ENCODE measurements at places on chromosomes 1 and 21.
A peak's percentile ranks its signal among the peaks of the same experiment; 100 is the strongest.

DNA sequence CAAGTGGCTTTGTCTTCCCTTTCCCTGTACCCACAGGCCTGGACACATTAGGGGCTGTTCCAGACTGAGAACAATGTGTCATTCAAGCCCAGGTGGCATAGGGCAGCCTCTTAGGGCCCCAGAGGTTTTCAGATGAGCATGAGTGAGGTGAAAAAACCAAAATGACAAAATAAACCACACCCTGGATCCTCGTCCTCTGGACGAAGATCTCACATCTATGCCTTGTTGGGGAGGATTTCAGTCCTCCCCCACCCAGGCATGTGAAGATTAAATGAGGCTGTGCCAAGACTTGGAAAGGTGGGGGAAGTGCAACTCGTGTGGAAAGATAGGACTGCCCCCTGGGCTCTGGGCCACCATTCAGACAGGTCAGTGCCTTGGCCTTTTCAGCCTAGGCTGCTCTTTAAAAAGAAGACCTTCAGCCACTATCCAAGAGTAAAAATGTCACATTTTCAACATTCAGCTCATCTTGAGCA is 32.8 kb upstream of the IL19 start:
- DNase-seq, result no peak

DNA sequence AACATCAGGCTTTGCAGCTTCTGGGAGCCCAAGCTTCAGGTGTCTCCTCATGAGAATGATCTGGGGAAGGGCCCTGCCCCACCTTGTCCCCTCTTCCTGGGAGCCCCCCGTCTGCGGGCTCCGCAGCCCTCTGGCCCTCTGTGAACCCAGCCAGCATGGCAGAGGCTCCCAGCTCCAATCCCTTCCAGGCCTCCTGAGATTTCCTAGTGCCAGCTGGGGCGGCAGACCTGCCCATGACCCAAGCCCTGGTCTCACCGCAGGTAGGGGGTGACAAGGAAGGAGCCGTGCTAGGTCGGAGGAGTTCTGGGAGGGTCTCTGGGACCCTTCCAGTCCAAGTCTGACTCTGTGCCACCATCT is 7.7 kb downstream of the PLEKHG5 start:
- no peak for DNase-seq

GRCh38 chr1:223515926-223516325 is 122.7 kb downstream of the CCDC185 start:
- no peak for DNase-seq

- DNase-seq, result no peak
These were observed 45.7 kb downstream of the ELK4 start for GRCh38 chr1:205585835-205586785.

GRCh38 chr1:180168786-180169639 is 14.3 kb downstream of the QSOX1 start:
- peak; percentile 88 for DNase-seq

GRCh38 chr1:63758791-63759190 is 15.0 kb upstream of the ROR1 start:
- no peak for DNase-seq

DNA sequence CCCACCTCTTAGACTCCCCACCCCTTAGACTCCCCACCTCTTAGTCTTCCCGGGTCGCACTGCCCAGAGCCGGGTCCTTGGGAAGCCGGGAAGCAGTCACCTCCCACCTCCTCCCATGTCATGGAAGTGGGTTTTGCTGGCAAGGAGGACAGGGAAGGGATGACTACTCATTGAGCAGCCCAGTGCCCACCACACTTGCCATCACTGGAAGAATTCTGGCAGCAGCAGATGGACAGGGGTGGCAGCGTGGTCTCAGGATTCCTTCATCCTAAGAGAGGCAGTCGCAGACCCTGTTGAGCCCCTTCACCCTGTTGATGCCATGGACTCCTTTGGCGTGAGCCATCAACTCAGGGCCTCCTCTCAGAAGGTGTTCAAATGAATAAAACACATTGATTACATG is 140.8 kb downstream of the PGBD5 start:
- DNase-seq, result no peak

DNA sequence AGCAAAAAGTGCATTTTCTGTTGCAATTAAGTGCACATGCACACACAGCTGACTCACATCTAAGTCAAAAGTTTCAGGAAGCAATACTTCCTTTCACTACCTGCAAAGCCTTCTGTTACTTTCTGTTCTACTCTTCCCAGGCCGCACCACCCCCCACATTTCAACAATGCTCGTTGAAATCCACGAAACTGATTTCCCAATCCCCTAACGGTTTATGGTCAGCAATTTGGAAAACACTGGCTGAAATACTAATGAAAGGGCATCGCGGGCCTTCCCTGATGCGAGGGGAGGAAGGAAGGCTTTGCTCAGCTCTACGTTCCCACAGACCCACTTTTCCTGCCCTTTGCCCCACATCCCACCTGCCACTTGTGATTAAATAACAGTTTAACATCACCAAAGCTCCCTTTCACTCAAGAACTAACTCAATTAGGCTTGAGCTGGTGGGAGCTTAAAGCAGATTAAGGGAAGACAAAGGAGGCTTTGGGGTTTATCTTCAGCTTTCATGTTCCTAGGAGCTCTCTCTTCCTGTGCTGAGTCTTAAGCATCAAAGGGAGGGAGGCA is 243.2 kb upstream of the RAB4A start:
- DNase-seq, result peak; percentile 71

DNA sequence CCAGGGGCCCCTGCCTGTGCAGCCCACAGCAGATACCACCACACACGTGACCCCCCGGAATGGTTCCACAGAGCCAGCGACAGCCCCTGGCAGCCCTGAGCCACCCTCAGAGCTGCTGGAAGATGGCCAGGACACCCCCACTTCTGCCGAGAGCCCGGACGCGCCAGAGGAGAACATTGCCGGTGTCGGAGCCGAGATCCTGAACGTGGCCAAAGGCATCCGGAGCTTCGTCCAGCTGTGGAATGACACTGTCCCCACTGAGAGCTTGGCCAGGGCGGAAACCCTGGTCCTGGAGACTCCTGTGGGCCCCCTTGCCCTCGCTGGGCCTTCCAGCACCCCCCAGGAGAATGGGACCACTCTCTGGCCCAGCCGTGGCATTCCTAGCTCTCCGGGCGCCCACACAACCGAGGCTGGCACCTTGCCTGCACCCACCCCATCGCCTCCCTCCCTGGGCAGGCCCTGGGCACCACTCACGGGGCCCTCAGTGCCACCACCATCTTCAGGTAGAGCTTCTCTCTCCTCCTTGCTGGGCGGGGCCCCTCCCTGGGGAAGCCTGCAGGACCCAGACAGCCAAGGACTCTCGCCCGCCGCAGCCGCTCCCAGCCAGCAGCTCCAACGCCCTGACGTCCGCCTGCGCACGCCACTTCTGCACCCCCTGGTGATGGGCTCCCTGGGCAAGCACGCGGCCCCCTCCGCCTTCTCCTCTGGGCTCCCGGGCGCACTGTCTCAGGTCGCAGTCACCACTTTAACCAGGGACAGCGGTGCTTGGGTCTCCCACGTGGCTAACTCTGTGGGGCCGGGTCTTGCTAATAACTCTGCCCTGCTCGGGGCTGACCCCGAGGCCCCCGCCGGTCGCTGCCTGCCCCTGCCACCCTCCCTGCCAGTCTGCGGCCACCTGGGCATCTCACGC is 51.0 kb downstream of the COL18A1 start:
- DNase-seq, result no peak

DNA sequence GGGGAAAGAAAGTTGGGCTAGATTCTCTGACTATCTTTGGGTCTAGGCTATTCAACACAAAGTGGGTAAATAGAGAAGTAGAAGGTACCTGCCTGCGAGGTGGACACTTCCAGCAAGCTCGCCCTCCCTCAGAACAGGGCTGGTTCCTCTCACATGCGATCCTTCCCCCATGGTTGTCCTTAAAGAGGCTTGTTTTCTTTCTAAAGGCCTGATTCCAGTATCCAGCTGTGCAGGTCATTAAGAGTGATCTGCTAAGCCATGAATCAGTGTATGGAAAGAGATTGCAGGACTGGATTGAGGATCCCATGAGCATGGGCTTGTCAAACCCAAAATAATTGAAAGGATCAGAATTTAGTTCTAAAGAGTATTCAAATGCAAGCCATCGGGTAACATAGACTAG is 189.0 kb downstream of the URB2 start:
- peak; percentile 6 for DNase-seq

GRCh38 chr1:1238702-1239178 is 6.7 kb downstream of the B3GALT6 start:
- DNase-seq, result no peak

GRCh38 chr1:212951947-212952640 is 1.8 kb downstream of the VASH2 start:
- DNase-seq, result no peak

DNA sequence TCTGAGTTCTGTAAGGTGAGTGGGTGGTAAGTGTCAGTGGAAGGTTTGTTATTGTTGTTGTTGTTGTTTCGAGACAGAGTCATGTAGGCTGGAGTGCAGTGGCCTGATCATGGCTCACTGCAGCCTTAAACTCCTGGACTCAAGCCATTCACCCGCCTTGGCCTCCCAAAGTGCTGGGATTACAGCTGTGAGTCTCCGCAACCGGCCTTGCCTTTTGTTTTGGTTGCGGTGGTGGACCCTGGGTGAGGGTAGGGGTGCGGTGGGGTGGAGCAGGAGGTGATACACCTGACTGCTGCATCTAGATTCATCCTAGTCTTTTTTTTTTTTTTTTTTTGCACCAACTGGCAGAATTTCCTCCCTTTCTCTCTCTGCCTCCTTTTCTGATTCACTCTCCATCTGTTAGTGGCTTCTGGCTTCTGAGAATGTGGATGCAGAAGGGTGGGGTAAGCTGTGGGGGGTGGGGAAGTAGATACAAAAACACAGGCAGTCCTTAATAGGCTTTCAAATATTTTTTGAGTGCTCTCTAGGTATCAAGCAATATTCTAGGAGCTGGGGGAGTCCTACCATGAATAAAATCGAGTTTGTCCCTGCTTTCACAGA is 4.6 kb upstream of the GMEB1 start:
- DNase-seq, result peak; percentile 2

GRCh38 chr1:156727926-156728598 is at the start of gene METTL25B:
TSS of gene METTL25B (plus strand) at chr1:156728469. CDS start at chr1:156729105, 636 bp downstream.
- peak; percentile 93 for DNase-seq

- no peak for DNase-seq
These were observed 22.5 kb downstream of the FMN2 start for GRCh38 chr1:240114222-240114621.

- DNase-seq, result no peak
These were observed 477.1 kb upstream of the VAMP3 start for GRCh38 chr1:7293702-7294629.

GRCh38 chr1:204791453-204792353 is 79.0 kb upstream of the NFASC start:
- peak; percentile 97 for DNase-seq

- no peak for DNase-seq
These were observed 449.9 kb downstream of the PTPRU start for GRCh38 chr1:29686012-29686930.

- no peak for DNase-seq
These were observed 69.4 kb upstream of the VAV3 start for GRCh38 chr1:108034396-108034795.

DNA sequence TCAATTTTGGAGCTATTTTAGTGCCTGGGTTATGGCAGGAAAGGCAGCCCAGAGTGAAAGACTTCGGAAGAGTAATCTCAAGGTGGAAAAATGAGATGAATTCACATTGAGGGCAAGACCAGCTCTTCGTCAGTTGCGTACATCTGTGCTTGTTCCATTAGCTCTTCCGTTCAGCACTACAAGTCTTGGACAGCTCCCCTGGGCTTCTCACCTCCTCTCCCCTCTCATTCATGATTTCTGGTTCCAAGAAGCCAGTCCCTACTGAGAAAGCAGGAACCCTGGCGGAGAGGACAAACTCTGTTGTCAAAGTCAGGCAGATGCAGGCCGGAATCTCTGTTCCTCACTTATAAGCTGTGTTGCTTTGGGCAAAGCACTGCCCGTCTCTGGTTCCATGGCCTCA is 76.5 kb downstream of the ACTL8 start:
- peak; percentile 87 for DNase-seq

GRCh38 chr1:181936768-181937581 is 124.5 kb downstream of the ZNF648 start:
- DNase-seq, result peak; percentile 91

GRCh38 chr1:47683401-47683800 is 245.6 kb downstream of the FOXD2 start:
- DNase-seq, result no peak

GRCh38 chr1:204254031-204254661 is 40.4 kb upstream of the GOLT1A start:
- DNase-seq, result peak; percentile 45

DNA sequence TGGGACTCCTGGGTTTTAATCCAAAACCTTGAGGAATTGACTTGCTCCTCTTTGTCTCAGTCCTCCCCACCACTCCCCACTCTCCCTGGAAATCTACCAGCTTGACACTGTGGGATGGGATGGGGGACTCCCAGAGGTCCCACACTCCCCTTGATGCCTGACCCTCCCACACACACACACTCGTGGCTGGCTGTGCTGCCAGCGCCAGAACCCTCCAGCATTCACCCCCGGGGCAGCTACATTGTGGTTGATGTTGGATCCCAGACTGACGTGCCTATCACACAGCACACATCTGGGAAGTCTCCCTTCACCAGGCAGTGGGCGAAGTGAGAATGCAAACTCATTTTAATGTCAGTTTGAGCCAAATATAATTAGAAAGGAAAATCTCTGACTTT is 10.0 kb downstream of the KIRREL1 start:
- no peak for DNase-seq

DNA sequence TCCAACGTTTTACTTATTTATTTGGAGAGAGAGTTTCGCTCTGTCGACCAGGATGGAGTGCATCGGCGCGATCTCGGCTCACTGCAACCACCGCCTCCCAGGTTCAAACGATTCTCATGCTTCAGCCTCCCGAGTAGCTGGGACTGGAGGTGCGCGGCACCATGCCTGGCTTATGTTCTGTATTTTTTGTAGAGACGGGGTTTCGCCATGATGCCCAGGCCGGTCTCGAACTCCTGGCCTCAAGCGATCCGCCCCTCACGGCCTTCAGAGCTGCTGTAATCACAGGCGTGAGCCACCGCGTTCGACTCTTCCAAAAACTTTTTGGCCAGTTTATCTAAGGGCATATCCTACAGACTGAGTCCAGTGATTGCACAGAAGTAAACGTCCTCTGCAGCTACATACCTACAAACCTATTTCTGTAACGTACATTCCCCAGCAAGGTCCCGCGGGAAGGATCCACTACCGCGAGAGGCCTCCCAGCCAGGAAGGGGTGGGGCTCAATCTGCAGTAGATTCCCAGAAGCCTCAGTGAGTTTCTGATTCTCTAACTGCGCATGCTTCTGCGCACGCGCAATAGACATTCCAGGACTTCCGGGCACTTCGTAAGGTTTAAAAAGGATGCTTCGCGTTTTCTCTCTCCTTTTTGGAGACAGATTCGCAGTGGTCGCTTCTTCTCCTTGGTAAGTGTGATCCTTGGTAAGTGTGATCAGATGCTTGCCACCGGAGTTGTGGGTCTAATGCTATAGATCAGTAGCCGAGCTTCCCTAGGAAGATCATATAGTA is at the start of gene RCC1:
Gene RCC1 (plus strand): TSS at position 638 of the 782 bp plus-strand sequence. CDS start 23,824 bp downstream, outside the sequence.
- peak; percentile 99 for DNase-seq

DNA sequence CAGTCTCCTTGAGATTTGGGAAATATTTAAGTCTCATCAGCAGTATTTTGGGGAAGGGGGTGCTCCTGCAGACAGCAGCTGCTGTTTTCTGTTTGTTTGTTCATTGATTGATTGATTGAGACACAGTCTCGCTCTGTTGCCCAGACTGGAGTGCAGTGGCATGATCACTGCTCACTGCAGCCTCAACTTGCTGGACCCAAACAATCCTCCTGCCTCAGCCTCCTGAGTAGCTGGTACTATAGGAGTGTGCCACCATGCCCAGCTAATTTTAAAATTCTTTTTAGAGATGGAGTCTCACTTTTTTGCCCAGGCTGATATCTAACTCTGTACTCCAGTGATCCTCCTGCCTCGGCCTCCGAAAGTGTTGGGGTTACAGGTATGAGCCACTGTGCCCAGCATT is 18.2 kb downstream of the UCK2 start:
- no peak for DNase-seq

- peak; percentile 2 for DNase-seq
These were observed 328.8 kb downstream of the PLA2G4A start for GRCh38 chr1:187157552-187157951.

Measured in GM23338 (cell line).